ENCODE measurements at places on chromosomes 5 and 9.

DNA sequence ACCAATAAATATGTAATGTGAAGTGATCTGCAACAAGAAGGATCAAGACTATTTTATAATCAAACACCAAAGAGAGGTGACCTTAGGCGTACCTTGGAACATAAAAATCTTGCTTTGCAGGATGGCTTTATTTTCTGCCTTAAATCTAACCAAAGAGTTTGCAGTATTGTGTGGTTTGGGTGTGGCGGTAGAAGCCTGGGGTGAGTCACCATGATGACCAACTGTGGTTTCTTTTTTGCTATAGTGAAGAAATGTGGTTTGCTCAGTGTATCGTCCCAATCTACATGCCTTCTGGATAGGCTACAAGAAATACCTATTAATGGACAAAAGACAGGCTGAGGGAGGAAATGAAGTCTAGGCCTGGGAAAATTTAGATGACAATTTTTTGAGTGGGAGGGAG is 5.1 kb upstream of the CAST start:
- DNase-seq = peak; percentile 7

GRCh38 chr9:114319147-114319546 is 3.8 kb upstream of the ORM1 start:
- no peak for DNase-seq

DNA sequence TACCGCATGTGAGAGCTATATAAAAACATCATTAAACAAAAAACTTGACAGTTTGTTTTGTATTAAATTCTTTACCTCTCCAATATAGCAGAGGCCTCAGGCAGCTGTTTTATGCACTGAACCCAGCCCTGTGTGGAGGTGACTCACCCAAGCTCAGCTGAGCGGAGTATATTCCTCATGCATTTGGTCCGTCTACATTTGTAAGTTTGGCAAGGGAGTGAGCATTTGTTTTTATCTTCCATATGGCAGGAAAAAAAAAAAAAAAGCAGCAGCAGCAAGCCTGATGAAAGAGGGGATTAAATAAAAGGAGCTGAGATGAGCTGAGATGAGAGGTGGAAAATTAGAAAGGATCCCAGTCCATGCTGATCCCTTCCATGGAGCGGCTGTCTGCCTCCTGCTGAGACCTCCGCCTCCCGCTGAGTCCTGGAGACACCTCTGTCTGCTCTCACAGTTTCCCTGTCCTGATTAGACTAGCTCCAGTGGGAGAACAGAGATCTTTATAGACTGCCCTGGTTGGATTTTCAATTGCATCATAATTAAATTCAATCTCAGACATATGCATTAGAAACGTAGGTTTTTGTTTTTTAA is 112.0 kb upstream of the CTNND2 start:
- DNase-seq = no peak

DNA sequence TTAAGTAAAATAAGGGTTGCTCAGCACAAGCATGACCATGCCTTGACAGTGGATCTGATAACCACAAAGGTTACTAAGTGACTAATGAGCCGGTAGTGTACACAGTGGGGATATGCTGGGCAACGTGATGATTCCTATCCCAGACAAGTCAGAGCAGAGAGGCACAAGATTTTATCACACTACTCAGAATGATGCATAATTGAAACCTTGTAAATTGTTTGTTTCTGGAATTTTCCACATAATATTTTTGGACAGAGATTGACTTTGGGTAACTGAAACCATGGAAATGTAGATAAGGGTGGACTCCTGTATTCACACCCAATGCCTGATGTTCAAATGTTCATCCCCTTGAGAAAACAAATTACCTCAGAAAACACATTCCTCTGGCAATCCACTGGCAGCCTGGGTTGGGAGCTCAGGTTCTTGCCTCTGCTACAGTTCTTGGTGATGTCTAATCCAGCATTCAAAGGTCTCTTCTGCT is 16.2 kb upstream of the ERAP1 start:
- no peak for DNase-seq

DNA sequence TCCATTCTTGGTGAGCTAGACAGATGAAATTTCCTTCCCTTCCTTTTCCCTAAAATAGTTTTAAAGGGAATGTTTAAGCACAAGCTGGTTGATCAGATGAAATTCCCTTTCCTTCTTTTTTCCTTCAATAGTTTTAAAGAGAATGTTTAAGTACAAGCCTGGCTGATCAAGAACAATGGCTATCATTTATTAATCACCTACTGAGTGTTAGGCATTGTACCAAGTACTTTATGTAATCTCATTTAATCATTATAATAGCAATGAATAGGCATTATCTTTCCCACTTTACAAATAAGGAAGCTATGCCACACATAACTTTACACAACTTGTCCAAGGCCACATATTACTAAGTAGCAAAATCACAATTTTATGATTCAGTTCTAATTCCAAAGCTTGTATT is 152.0 kb upstream of the ACOT12 start:
- DNase-seq = no peak

- DNase-seq = no peak
These were observed 358.6 kb downstream of the MSX2 start for GRCh38 chr5:175082866-175083590.

GRCh38 chr9:134206311-134207300 is 42.2 kb upstream of the RNU6ATAC start:
- DNase-seq = no peak

DNA sequence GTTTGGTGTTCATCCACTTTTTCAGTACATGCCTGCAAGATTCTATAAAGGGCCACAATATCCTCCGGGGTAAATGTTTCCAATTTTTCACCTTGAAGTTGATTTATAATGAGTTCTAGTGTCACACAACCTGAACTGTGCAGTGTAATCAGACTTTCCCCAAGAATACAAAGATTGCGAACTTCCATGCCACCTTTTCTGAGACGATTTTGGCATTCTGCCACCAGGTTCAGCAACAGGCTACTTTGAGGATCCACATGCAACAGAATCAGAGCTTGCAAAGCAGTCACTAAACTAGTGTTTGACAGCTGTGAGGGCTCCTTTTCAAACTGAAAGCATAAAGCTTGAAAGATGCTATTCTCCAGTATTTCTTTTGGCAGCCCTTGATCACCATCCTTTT is 1.6 kb downstream of the FASTKD3 start:
- DNase-seq = no peak

DNA sequence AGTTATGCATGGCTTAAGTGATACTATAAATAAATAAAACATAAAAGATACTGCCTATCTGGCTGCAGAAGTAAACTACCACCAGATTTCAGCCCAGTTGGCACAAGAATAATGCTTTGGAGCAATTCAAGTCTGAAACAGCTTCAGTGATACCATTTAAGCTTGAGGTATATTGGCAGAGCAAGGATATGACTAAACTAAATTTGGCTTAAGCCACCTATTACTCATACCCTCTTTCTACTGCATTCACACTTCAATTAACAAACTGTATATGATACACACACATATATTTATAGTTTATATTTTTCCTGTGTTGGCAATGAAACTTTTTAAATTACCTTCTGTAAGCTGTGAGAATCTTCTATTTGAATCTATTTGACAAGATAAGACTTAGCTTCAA is 431.9 kb downstream of the ANXA1 start:
- DNase-seq = no peak

DNA sequence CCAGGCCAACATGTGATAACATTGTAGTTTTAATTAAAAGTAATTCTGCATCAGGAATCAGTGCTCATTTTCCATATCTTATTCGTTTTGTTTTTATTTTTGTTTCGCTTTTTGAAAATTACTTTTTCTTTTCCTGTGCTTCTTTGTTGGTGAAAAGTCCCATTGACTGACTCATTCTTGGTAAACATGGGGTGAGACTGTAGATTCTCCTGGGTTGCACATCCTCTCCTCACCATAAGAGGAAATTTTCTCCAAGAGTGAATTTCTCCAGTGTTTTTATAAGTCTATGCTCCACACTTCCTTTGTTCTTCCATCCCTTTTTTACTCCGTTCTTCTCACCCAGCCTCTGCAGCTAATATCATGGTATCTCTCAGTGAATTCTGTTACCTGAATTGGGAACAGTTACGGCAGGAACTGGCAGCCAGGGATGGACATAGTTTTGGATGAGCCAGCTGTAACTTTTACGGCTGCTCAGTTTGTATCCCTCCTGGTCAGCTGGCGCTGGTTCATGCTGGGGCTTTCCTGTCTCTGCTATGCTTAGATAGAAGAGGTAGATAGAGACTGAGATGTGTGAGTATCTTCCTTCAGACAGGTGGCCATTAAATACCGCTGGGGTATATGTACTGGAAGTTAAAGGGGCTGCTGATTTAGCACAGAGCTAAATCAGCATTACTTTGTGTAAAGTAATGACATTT is 80.0 kb downstream of the MAN2A1 start:
- no peak for DNase-seq

GRCh38 chr5:33850100-33850594 is 41.6 kb downstream of the ADAMTS12 start:
- DNase-seq = peak; percentile 10

DNA sequence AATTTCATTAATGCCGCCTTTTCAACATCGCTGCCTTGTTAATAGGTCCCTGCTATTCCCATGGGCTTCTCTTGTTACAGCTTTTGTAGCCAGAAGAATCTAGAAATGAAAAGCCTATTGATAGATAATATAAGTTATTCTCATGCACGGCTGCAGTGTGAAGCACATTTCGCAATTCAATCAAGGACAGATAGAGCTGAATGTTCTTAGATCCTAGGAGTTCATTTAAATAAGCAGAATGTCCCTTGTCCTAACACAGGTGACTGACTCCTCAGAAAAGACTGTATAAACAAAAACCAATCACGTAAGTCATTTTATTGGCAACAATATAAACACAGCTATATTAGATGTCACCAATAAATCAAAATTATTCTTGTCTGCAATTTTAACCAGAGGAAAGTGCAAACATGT is 9.4 kb downstream of the GLIS3 start:
- no peak for DNase-seq

DNA sequence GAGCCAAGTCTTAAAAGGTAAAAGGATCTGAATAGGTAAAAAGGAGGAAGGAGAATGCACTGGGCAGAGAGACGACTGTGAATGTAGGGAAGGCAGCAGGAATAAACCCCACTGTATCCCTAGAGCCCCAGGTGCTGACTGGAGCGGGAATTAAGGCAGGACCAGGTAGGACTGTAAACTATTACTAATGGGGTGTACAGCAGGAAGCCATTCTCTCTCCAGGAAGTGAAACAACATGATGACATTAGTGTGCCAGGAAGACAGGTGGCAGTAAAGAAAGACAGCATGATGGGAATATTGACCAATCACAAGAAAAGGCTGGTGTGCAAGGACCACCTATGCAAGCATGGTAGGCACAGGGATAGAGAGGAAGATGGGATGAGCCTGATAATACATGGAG is 433.0 kb downstream of the DNAH5 start:
- no peak for DNase-seq

GRCh38 chr9:125990186-125990792 is 243.1 kb downstream of the PBX3 start:
- DNase-seq = no peak
